ENCODE measurements at places on chromosomes 4 and X.

GRCh38 chrX:71533851-71534561 is 1.1 kb downstream of the OGT start:
- DNase-seq = peak; percentile 67

DNA sequence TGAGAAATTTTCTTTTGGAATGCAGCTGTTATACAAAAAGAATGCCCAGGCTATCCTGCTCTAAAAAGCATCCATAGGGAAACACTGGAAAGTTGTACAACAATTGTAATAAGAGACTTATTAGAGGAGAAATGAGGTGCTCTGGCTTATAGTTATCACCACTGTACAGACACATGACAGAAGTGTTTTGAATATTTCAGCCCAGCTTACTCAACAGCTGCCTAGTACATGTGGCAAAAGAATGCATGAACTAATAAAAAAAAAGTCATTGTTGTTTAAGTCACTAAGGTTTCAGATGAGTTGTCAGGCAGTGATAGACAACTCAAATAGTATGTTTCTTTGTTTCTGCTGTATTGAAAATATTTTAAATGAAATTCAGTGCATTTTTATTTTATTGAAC is 307.7 kb downstream of the GPM6A start:
- no peak for DNase-seq

GRCh38 chr4:185017964-185018772 is at the start of gene HELT:
HELT (plus strand) TSS chr4:185018490; CDS start chr4:185018929, 439 bp downstream.
- DNase-seq = no peak

DNA sequence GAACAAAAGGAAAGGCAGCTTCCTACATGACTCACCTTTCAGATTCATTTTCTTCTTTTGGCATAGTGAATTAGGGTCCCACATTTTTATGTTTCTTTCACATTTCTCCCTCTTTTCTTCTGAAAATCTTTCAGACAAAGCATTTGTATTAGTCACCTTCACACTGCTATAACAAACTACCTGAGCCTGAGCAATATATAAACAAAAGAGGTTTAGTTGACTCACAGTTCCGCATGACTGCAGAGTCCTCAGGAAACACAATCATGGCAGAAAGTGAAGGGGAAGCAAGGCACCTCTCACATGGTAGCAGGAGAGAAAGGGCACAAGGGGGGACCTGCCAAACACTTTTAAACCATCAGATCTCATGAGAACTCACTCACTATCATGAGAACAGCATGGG is 36.9 kb downstream of the MAGEA9 start:
- DNase-seq = no peak

GRCh38 chr4:125388613-125389012 is 73.9 kb downstream of the FAT4 start:
- DNase-seq = no peak

GRCh38 chr4:56512166-56512565 is 6.6 kb downstream of the ARL9 start:
- no peak for DNase-seq

- no peak for DNase-seq
Measured at GRCh38 chr4:181671672-181672071, 571.5 kb upstream of the TENM3 start.

GRCh38 chr4:8547108-8547911 is 32.9 kb upstream of the GPR78 start:
- peak; percentile 70 for DNase-seq

DNA sequence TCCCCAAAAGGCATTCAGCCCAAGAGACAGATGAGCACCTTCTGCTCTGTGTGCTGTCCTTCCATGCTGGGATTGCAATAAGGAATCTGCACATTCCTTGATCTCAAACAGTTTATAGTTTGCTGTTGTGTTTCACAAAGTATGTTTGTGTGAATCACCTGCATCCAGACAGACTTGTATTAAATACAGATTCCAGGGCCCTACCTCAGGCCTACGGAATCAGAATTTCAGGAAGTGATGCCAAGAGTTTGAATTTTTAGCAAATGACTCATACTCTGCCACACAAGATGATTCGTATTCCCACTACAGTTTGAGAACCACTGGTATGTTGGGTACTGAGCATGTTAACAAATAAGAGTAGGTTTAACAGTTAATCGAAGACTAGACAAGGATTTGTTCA is 7.0 kb downstream of the VAMP7 start:
- DNase-seq = no peak

DNA sequence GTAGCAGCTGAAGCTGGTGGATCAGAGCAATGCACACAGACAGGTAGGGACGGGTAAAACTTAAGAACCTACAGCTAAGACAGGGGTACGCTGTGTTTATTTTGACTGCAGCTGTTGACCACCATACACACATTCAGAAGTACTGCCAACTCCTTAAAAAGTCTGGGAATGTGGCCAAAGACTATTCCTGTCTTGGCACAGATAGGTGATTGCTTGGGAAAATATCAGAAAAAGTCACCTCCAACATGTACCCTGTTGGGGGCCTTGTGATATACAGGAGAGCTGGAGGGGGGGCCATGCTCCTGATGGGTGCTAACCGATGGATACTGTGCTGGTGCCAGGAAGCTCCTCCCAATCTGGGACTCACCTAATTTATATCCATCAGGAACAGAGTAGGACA is 121.2 kb downstream of the VCX2 start:
- DNase-seq = no peak

- DNase-seq = no peak
Measured at GRCh38 chrX:14641681-14642655, 112.6 kb downstream of the GLRA2 start.

DNA sequence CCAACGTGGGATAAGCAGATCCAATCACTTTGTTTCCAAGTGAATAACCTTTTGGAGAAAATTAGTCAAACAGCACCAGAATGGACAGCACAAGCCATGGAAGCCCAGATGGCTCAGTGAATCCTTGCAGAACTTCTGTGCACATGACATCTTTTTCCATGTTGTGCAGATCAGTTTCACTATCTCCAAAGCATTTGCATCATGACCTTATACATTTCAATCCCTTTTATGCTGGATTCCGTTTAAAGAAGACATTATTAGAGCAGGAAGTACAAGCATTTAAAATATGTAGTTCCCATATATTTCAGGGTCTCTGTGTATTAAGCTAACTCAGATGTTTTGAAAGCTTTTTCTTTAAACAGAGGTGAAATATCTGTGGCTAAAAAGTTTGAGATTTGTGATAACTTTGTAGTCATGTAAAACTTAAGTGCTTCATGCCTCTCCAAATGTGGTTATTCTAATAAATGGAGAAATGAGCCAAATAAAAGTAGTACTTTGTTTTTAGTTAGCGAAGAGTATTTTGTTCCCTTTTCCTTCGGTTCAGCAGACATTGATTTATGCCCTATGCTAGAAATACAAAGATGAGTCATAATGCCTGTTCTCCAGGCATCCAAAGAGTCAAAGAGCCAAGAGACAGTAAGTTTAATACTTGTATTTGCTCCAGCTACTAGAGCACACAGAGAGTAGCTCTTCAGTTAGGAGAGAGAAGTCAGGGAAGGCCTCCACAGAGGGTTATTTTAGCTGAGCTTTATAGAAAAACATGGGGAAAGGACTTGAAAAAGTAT is 39.0 kb downstream of the PLAC8 start:
- DNase-seq = no peak

- no peak for DNase-seq
Measured at GRCh38 chrX:49746306-49746705, 50.5 kb upstream of the PAGE1 start.

DNA sequence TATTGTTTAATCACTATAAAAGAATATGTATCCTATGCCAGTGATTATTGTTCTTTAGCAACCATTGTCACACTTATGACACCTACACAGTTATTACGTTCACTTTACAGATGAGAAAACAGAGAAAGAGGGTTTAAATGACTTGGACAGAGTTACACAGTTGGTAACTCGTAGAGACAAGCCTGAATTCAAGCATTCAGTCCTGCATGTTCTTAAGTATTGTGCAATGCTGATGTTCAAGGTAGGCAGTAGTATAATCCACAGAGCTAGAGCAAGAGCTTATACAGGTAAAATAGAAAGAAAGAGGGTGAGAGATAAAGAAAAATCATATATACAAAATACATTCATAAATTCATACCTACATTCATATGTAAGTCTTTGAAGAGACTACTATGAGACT is 249.8 kb upstream of the ANXA10 start:
- DNase-seq = no peak

- DNase-seq = peak; percentile 64
Measured at GRCh38 chr4:95165926-95166524, 382.7 kb downstream of the UNC5C start.

DNA sequence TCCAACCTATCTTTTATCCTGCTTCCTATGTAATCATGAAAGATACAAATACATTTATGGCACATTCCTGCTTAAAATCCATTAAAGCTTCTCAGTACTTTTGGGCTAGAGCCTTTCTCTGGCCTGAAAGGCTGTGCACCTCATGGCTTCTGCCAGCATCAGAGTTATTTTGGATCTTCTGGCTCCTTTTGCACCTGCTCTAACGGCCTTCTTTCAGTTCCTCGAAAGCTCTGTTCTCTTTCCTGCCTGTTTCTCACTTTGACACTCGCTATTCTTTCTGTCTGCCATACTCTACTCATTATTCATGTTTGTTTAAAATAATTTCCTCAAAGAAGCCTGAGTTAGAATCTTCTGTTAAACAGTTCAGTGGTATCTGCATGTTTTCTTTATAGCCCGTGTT is 86.0 kb downstream of the LRP2BP start:
- peak; percentile 89 for DNase-seq

DNA sequence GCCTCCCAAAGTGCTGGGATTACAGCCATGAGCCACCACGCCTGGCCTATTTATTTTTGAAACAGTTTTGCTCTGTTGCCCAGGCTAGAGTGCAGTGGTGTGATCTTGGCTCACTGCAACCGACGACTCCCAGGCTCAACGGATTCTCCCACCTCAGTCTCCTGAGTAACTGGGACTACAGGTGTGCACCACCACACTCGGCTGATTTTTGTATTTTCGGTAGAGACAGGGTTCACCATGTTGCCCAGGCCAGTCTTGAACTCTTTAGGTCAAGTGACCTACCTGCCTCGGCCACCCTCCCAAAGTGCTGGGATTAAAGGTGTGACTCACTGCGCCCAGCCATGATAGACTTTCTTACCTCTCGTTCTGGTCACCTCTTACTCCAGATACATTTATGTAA is 124.0 kb downstream of the UBE2K start:
- no peak for DNase-seq

DNA sequence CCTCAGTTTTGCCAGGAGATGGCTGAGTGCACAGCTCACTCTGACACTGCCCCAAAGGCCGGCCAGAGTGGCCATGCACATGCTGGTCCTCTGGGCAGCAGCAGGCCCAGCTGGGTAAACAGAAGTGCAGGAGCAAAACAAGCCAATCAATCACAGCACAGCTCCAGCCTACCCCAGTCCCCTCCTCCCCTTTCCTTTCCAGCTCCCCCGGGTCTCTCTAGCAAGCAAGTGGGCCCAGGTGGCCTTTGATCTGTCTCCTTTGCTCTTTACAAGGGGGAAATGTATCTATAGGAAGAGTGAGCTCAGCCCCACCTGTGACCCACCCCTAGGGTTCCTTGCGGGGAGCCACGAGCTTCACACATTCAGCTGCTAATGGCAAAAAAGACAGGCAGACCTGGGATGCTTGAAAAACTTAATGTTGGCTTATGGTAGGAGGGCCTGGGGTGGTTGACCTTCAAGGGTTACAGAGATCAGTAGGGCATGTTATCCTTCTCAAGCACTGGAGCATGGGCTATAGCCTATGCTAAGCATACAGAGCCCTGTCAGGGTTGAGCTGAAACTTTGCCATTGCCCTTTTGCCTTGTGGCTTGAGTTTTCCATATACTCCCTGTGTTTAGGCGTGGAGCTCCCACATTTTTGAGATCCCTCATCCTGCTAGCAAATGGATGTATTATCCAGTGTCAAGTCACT is 57.8 kb upstream of the PLAC1 start:
- DNase-seq = no peak

DNA sequence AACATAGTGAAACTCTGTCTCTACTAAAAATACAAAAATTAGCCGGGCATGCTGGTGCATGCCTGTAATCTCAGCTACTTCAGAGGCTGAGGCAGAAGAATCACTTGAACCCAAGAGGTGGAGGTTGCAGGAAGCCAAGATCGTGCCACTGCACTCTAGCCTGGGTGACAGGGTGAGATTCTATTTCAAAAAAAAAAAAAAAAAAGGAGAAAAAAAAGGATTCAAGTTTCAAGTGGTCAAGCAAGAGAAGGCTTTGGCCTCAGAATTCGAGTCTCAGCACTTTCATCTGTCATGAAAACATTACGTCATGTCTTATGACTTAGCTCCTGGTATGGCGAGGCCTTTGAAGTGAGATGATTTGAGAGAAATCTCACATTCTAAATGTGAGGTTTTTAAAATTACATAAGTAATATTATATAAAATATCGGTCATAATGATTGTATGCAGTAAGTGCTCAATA is 21.2 kb upstream of the DHRSX start:
- peak; percentile 73 for DNase-seq

DNA sequence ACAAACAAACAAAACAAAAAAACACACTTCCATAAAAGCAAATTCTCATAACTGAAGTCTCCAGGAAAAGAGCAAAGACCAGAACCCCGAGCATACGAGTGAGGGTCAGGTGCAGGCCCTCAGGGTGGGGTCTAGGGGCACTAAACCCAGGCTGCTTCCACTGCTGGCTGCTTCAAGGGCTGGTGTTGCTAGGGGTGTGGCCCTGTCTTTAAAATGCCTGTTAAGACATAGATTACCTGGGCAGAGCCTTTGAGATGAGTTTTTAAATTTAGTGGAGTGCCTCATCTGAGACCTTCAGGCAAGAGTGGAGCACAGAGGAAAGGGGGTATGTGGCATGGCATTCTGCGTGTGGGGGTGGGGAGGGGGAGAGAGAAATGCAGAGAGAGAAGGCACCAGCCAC is 87.0 kb downstream of the FHDC1 start:
- DNase-seq = no peak

- DNase-seq = no peak
Measured at GRCh38 chrX:133654811-133655210, 239.5 kb upstream of the GPC4 start.

- no peak for DNase-seq
Measured at GRCh38 chr4:18479825-18480224, 458.3 kb upstream of the LCORL start.

GRCh38 chr4:76689145-76689817 is 208.7 kb downstream of the SOWAHB start:
- peak; percentile 49 for DNase-seq

DNA sequence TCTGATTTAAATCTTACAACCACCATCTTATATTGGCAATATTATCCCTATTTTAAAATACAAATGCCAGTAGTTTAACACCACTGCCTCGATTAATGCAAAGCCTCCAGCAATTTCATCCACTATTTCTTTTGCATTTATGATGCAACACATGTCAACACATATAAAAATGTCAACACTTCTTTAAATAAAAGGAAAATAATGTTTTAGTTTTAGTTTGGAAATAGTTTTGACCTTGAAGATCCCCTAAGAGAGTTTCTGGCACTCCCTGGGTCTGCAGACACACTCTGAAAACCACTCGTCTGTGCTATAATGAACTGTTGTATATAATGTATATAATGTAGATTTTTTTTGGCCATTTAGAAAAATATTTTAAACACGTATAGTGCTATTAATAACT is 99.0 kb downstream of the CAMK2D start:
- no peak for DNase-seq

Data from GM12865 (cell line).